ENCODE measurements at places on chromosomes 16 and 17. TPM values are rescaled to one million over a fixed set of nuclear protein-coding genes. Genes with fewer than 3 reads are reported as not detected.
A peak's percentile ranks its signal among the peaks of the same experiment; 100 is the strongest.

Gene MBTPS1
- total RNA-seq, result 80.7 TPM

GRCh38 chr16:15466131-15466530 is 31.7 kb downstream of the BMERB1 start:
- no peak for DNase-seq

- no peak for DNase-seq
Observed at GRCh38 chr16:5882087-5882640, 784.6 kb upstream of the EEF2KMT start.

- DNase-seq, result no peak
Observed at GRCh38 chr17:80665792-80666191, 121.2 kb downstream of the RPTOR start.

DNA sequence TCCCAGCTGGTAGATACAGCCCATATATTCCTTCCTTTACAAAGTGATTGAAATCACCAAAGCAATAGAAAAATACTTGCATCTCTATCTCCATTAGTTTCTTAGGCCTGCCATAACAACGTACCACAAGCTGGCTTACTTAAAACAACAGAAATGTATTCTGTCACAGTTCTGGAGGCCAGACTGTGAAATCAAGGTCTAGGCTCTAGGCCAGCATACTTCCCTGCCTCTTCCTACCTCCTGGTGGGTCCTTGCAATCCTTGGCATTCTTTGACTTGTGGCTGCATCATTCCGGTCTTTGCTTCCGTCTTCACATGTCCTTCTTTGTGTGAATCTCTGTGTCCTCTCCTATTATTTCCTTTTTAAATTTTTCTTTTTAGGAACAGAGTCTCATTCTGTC is 62.5 kb downstream of the ERCC4 start:
- DNase-seq, result no peak

GRCh38 chr17:48631693-48632578 is 5.8 kb upstream of the HOXB9 start:
- peak; percentile 64 for DNase-seq

- DNase-seq, result no peak
Observed at GRCh38 chr17:40562838-40563219, 2.4 kb downstream of the CCR7 start.

- DNase-seq, result no peak
Observed at GRCh38 chr17:42059815-42060214, 9.4 kb upstream of the C17orf113 start.

- no peak for DNase-seq
Observed at GRCh38 chr17:75783803-75784472, 668 bp upstream of the UNK start.

- no peak for DNase-seq
Observed at GRCh38 chr17:34532281-34533065, 46.9 kb upstream of the TMEM132E start.

- DNase-seq, result no peak
Observed at GRCh38 chr17:7292729-7293128, 1.7 kb downstream of the YBX2 start.

- DNase-seq, result no peak
Observed at GRCh38 chr16:56237451-56237930, 46.2 kb downstream of the GNAO1 start.

Gene HS3ST3B1
- total RNA-seq, result 1.1 TPM

Gene KCNH4
- total RNA-seq, result 0.07 TPM

DNA sequence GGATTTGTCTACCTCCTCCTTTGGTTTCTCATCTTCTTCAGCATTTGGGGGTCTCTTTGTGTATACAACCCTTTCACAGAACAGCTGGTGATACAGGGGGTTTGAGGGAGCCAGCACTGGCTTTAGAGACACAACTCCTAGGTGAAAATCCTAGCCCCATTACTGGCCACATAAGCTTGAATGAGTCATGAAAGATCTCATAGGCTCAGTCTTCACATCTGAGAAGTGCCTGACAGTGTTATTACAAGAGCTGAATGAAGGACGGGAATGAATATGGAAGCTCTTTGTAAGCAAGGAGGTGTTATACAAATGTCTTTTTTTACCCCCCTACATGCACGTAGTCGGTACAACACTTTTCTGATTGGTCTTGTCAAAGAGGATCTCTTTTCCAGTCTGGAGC is 1.7 kb upstream of the B4GALNT2 start:
- DNase-seq, result no peak

GRCh38 chr16:50271148-50272041 is 5.0 kb downstream of the ADCY7 start:
- no peak for DNase-seq

DNA sequence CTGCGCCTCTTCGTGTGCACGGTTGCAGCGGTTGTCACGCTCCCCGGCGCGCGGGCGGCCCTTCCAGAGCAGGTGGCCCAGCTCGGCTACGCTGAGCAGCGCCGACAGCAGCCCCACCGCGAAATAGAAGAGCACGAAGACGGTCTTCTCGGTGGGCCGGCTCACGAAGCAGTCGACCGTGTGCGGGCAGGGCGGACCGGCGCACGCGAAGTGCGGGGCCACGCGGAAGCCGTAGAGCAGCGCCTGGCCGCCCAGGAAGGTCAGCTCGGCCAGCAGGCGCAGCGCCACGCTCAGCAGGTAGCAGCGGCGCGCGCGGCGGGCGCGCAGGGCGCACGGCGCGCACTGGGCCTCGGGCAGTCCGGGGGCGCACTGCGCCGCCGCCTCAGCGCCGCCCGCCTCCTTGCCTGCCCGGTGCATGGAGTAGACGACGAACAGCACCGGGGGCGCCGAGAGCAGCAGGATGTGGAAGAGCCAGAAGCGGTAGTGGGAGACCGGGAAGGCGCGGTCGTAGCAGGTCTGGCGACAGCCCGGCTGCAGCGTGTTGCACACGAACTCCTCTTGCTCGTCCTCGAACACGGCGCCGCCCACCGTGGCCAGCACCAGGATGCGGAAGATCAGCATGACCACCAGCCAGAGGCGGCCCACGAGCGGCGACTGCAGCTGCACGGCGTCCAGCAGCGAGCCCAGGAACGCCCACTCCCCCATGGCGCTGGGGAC is 1.3 kb downstream of the GJD3 start:
- no peak for DNase-seq

- DNase-seq, result no peak
Observed at GRCh38 chr16:16004314-16004749, 54.9 kb downstream of the ABCC1 start.

Gene SMPD3
- total RNA-seq, result 71.1 TPM

DNA sequence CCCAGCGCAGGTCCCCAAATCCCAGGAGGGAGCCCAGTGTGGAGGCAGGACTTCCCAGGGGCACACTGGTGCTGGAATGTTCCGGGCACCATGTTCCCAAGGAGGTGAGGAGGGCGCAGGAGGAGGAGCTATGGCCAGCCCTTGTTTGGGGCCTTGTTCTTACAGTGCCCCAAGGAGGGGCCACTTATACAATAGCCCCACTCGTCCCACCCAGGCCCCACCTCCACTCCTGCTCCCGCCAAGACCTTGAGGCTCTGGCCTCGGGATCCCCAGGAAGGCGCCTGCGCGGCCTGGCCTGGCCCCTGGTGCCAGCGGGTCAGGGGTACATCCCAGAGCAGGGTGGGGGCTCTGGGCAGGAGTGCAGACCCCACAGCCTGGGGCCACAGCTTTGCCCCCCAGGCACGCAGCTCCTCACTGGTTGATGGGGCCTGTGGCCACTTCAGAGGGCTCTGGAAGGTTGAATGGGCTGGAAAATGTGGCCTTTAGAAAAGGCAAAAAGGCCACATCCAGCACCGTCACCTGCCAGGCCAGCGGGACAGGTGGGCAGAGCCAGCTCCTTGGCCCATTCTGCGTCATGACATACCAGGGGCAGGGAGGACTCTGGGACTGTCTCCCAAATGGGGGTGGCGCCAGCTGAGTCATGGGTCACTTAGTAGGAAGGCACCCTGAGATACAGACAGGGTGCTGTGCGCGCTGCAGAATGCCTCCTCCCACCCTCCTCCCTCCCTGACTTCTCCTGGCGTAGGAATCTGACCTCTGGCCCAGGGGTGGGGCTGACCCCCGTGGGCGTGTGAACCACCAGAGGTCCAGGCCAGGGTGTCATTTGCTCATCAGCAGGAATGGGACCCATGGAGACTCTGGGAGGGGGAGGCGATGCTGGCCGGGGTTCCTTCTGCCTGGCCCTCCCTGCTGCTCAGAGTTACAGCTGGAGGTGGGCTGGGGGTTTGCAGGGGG is 32.3 kb upstream of the PVALEF start:
- no peak for DNase-seq

Gene HNF1B
- 28.0 TPM for total RNA-seq

DNA sequence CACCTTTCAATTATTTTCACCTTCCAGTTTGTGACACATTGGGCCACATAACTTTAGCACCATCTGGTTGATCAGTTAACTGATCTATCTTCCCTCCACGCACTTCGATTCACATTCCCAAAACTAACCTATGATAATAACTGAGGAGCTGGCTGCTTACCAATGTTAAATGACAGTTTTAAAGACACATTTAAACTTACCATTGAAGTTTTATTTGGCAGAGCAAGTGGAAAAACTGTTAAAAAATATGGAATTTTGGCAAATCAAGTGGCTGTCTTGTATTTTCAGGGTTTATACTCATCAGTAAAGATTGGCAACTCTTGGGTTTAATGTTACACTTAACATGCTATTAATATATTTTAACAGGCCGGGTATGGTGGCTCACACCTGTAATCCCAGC is 5.4 kb upstream of the APOH start:
- DNase-seq, result no peak

Gene FOXJ1
- total RNA-seq, result 2.5 TPM

GRCh38 chr16:25750488-25751216 is 58.9 kb downstream of the HS3ST4 start:
- no peak for DNase-seq

GRCh38 chr16:84482001-84482891 is 22.2 kb downstream of the MEAK7 start:
- DNase-seq, result peak; percentile 15

GRCh38 chr17:43393944-43394482 is 4.8 kb upstream of the ARL4D start:
- DNase-seq, result peak; percentile 96

Gene NDEL1
- 47.1 TPM for total RNA-seq

DNA sequence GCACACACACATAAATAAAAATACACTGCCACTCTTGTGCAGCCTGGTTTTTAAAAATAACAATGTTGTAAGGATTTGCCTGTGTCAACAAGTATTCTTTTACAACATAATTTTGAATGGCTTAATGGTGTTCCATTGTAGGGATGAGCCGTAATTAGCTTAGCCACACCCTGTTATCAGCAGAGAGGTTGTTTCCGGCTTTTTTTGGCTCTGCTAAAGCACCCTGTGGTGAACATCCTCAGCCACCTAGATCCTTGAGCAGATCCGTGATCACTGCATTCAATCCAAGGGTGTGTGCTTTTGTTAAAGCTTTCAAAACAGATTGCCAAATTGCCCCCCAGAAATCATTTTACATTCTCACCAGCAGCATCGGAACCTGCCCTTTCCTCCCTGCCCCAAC is 7.0 kb downstream of the KATNB1 start:
- no peak for DNase-seq

GRCh38 chr16:22813223-22813947 is 577 bp upstream of the HS3ST2 start:
- DNase-seq, result peak; percentile 39

Gene SLC5A2
- 0.20 TPM for total RNA-seq

Gene ORC6
- 6.8 TPM for total RNA-seq

- peak; percentile 89 for DNase-seq
Observed at GRCh38 chr17:42744806-42745617, at the start of gene EZH1. EZH1 (minus strand) TSS chr17:42745040; CDS start chr17:42728941, 16,099 bp downstream.

- no peak for DNase-seq
Observed at GRCh38 chr17:15910791-15911190, 34.1 kb upstream of the ADORA2B start.

Gene TNK1
- 18.0 TPM for total RNA-seq

GRCh38 chr17:35243561-35244340 is 879 bp downstream of the SLFN5 start:
- peak; percentile 34 for DNase-seq

Gene HSD17B1
- 0.88 TPM for total RNA-seq

GRCh38 chr17:80220736-80221215 is 549 bp downstream of the SLC26A11 start:
- peak; percentile 29 for DNase-seq

Gene CCDC40
- 3.6 TPM for total RNA-seq

Gene CBLN1
- 0.62 TPM for total RNA-seq

Gene SALL1
- total RNA-seq, result 4.1 TPM

DNA sequence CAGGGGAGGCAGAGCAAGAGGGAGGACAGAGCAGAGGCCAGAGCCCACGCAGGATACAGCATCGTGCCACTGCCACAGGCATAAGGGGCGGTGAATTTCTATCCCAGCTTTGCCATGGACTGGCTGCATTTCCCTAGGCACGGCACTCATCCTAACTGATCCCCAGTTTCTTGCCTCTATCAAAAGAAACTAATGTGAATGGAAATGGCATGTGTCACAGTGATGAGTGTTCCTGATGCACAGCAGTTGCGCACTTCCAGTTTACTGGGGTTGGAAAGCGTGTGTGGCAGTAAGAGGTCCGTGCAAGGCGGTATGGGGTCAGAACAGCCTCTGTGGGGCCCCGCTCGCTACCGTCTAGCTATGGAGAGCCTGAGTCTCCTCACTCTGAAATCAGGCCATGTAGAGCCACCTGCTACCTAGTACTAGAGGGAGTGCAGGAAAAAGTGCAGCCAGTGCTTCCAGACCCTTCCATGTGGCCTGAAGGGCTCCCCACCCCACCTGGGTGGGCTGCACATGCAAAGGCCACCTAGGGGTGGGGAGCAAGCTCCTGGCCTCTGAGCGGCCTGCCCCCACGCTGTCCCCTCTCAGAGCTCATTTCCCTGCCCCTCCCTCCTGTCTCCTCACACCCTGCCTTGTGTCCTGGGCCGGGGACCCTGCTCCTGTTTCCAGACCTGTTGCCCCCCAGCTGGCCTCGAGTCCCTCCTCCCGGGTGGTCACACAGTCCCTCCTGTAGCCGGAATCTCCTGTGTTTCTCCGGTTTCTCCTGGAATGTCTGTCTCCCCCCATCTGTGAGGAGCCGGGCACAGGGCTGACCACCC is 5.0 kb upstream of the KCNJ18 start:
- DNase-seq, result no peak

DNA sequence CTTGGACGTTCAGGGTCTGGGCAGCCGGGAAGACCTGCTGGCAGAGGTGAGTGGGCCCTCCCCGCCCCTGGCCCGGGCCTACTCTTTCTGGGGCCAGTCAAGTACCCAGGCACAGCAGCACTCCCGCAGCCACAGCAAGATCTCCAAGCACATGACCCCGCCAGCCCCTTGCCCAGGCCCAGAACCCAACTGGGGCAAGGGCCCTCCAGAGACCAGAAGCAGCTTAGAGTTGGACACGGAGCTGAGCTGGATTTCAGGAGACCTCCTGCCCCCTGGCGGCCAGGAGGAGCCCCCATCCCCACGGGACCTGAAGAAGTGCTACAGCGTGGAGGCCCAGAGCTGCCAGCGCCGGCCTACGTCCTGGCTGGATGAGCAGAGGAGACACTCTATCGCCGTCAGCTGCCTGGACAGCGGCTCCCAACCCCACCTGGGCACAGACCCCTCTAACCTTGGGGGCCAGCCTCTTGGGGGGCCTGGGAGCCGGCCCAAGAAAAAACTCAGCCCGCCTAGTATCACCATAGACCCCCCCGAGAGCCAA is 8.6 kb upstream of the ABCC3 start:
- peak; percentile 58 for DNase-seq

- DNase-seq, result no peak
Observed at GRCh38 chr16:82657239-82657638, 30.5 kb downstream of the CDH13 start.
